Stimulated activated memory B cell treated with anti-CD40 and anti-IgM and Interleukin-4, amounts not matched to agents 10 μg/mL and 1 μg/mL and 100 μg/mL, for 72 hours (primary cell): ENCODE measurements at places on chromosomes 7 and 10.
A peak's percentile ranks its signal among the peaks of the same experiment; 100 is the strongest.

GRCh38 chr10:119830851-119831250 is 41.8 kb downstream of the MCMBP start:
- ATAC-seq, result no peak

GRCh38 chr10:11462071-11462470 is 149.4 kb downstream of the USP6NL start:
- ATAC-seq, result no peak

DNA sequence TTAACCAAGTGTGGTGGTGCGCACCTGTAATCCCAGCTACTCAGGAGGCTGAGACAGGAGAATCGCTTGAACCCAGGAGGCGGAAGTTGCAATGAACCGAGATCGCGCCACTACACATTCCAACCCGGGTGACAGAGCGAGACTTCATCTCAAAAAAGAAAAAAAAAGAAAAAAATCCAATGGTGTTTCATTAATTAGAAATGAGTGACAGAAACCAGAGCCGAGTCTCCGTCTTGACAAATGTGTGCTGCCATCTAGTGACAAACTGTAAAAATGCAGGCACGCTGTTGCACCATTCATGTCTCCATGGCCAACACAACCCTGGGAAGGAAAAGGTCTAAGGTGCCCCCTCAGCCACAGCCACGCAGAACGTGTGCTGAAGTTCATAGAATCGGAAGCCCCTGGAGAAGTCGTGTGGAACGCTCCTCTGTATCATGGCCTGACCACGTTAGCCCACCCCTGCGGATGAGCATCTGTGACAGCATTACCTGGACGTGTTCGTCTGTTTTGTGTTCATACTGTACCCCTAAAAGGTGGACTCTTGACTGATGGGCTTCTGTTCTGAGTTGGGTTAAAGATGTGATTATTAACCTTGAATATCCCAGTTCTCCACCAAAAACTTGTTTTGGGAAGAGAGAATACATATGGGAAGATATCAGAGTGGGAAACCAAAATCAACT is 94.9 kb downstream of the LYZL2 start:
- ATAC-seq, result peak; percentile 56

DNA sequence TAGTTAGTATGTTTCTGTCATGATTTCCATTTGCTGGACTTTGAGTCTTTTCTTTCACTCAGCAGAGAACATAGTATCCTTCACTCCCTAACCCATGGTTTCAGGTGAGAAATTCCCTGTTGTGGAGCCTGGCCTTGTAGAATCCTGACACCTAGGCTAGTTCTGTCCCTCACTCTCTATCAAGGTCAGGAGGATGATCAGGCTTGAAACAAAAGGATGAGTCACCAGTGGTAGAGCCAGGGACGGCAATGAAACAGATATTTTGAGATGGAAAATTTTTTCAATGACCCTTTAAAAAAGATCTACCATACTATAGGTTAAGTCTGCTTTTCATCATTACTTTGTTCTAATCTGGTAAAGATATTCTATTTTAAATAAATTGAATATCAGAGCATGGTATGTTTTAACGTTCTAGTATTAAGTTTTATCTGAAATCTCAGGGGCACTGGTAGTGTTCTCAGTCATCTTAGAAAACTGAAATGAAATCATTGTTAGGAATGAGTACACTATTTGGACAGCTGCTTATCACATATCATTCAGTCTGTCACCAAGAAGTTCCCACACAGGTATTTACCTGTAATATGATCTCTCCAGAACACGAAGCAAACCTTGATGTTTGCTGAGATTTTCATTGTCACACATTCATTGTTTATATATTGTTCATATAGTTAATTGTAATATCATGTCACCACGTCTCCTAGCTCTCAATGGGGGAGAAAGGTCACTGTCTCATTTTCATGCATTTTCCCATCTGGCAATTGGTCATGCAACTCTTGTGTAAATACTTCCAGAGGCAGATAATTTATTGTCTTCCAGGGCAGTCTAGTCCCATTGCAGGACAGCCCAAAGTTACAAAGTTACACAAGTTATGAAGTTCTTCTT is 299.9 kb upstream of the LRRTM3 start:
- no peak for ATAC-seq

- ATAC-seq, result no peak
Measured at GRCh38 chr7:68434857-68435256, 1163.4 kb upstream of the AUTS2 start.

DNA sequence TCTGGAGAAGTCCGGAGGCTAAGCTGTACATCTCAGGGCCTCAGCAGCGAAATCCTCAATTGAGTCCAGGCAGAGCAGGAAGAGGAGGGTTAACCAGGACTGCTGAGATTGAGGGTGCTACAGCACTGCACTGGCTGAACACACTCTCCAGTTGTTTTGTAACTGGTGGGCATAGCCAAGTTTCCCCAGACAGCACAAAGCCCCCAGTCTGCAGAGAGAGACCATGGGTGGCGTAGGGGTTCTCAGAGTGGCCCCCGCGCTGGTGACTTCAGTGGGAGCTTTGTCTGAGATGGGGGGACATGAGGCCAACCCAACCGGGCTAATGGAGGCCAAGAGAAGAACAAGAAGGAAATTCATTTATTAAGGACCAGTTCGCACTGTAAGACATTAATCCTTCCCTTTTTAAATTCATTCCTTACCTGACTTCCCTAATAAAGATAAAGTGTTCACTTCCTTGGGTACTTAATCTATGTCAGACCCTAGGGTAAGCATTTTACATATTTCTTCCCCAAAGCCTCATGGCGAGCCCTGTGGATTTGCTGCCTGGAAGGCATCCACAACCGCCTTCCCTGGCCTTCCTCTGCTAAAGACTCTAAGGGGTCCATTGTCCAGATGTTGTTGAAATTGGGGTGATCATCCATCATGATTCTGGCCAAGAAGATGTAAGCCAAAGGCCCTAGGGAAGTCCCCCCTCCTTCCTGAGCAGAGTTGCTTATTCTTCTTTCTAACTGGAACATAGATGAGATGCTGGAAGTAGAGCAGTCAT is 121.4 kb upstream of the CHST15 start:
- ATAC-seq, result no peak

GRCh38 chr7:16803125-16803524 is 1.7 kb downstream of the AGR2 start:
- ATAC-seq, result no peak

DNA sequence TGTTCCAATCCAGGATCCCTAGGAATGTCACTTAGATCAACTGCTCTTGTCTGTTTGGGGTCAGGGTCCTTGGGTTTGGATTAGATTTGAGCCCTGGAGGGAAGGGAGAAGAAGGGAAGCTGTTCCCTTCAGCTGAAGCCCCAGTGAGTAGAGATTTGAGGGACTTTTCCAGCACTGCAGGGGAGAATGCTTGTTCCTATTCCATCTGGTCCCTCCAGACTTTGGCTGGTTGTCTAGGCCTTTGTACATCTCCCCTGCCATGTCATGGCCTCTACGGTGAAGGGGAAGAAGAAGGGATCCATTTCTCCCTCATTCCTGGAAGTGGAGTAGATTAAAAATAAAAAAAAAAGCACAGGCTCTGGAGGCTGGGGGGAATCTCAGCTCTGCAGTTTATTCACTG is 11.1 kb downstream of the C10orf62 start:
- no peak for ATAC-seq

GRCh38 chr10:28850784-28851183 is 173.5 kb downstream of the BAMBI start:
- ATAC-seq, result no peak

DNA sequence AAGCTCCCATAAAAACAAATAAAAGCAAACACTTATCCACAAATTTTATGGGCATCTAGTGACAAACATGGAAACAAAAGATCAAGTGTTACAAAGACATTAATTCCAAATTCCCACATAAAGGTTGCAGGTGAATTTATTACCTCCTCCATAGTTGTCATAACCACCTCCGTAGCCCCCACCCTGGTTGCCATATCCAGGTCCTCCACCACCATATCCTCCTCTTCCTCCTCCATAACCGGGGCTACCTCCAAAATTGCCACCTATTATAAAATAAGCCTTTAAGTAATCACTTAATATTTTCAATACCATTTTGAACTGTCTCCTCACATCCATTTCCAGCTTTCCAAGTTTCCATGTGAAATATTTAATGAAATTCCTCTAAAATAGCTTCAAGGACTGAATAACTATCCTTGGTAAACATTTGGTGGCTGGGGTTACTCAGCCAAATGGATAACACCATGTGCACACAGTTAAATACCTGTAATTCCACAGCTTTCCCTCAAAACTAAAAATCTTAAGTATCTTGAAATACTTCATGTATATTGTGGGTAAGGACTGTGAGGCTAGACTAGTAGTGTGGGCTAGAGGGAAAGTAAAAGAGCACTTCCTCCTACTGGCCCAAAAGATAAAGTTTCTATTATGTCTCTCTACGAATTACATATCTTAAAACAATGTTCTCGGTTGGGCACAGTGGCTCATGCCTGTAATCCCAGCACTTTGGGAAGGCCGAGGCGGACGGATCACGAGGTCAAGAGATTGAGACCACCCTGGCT is 6.9 kb downstream of the HNRNPA2B1 start:
- ATAC-seq, result no peak

DNA sequence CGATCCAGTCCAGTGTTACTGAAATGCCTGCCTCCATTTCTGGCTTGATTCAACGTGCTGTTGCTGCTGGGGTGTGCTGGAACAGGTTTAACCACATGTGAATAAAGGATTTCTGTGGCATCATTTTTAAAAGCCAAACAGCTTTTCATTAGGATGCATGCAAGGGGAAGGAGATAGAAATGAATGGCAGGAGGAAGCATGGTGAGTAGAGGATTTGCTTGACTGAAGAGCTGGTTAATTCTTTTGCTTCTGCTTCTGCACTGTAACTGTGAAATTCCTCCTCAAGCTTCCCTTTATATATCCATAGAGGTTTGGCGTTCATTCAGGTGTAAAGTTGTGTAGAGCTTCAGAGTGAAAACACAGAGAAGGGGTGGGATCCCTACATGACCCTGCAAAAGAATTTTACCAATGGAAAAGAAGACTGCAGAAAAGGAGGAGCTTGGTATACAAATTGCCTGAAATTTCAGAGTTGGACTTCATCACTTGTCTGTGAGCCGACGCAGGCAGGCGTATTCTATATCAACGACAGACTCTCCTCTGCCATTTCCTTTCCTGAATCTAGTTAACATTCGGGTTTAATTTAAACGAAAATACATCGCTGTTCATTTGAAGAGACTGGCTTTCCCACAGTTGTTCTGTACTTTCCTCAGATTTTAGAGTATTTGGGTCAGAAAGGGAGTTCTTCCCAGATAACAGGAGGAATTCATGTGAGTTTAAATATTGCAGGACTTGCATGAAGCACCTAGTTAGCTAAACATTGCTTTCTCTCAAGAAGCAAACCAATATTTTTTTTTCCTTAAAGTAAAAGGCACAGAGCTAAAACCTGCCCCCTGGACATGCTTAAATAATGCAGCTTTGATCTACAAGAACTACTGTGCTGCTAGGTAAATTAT is at the start of gene SOSTDC1:
TSS of gene SOSTDC1 (minus strand) at position 270 of the 893 bp plus-strand sequence. CDS start at position 200, 70 bp downstream.
- ATAC-seq, result no peak

- no peak for ATAC-seq
Measured at GRCh38 chr7:101998029-101998905, 180.8 kb downstream of the CUX1 start.

GRCh38 chr7:141145630-141145982 is 71.7 kb downstream of the TMEM178B start:
- no peak for ATAC-seq

DNA sequence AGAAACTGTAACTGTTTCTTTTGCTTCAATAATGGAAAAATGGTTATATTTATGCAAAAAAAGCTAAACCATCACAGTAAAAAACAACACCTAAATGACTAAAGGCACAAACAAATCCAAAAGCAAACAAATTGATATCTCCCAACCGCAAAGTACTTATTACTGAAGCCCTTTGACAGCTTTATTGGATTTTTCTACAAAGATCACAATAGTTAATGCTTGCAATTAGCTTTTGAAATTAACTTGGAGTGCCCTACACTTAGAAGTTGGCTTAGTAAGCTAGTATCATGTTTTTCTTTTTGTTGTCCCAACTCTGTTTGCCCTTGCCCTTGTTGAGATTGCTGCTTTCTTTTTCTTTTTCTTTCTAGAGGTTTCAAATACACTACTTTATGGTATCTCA is 257.5 kb downstream of the INHBA start:
- ATAC-seq, result no peak

GRCh38 chr7:125814100-125814499 is 884.5 kb upstream of the POT1 start:
- no peak for ATAC-seq

DNA sequence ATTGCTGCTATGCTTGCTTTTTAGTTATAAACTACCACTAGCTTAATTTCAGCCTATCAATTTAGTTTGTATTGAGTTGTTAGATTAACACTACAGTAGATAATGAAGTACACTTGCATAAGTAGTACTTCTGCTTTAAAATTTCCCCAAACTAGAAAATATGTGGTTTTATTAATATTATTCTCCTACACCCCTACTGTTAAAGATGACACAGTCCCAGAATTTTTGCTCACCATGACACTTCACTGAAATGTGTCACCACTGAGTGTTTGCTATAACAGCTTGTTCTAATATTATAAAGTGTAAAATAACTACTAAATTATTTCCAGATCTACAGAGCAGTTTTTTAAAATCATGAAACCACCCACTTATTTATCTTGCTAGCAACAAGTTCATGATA is 31.6 kb downstream of the RHEB start:
- ATAC-seq, result no peak

GRCh38 chr10:106508950-106509349 is 655.6 kb downstream of the SORCS1 start:
- no peak for ATAC-seq

DNA sequence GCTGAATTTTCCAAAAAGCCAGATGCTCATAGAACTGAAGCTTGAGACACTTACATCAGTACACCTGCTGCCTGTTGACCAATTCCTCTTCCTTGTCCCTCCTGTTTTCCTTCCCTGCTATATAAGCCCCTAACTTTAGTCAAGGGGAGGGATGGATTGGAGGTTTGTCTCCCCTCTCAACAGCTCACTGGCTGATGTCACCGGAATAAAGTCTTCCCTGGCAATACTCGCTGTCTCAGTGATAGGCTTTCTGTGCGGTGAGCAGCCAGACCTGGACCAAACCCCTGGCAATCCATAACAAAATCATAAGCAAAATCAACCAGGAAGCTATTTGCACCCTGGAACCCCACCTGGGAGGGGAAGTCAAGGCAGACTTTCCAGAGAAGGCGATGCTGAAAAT is 929 bp upstream of the IRF5 start:
- no peak for ATAC-seq

GRCh38 chr7:138238734-138239659 is 162.7 kb downstream of the AKR1D1 start:
- no peak for ATAC-seq

- ATAC-seq, result no peak
Measured at GRCh38 chr10:26046073-26046700, 112.2 kb downstream of the MYO3A start.

DNA sequence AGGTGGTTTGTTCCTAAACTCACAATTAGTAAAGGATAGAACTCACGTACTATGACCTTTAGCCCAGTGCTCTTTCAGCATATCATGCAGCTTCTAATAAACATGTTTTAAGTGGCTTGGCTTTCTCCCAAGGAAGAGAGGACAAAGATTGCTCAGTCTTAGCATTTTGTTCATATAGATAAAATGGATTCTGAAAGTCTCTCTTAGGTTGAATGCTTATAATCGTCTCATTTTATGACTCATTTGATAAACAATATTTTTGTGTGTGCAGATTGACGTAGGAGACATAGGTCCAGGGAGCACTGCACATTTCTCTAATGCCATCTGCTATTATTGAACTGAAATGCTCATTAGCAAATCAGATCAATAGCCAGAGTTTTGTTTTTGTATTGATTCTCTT is 44.8 kb downstream of the GNAT3 start:
- no peak for ATAC-seq

- no peak for ATAC-seq
Measured at GRCh38 chr7:116672596-116673456, 830 bp downstream of the MET start.

- no peak for ATAC-seq
Measured at GRCh38 chr7:144391823-144392255, 11.7 kb downstream of the NOBOX start.

GRCh38 chr7:14894826-14895225 is 7.7 kb downstream of the DGKB start:
- ATAC-seq, result no peak
